NCI-H460 (cell line): ENCODE measurements at places on chromosomes 4 and X. TPM values are rescaled to one million over a fixed set of nuclear protein-coding genes. Genes with fewer than 3 reads are reported as not detected.
A peak's percentile ranks its signal among the peaks of the same experiment; 100 is the strongest.

GRCh38 chr4:77201343-77201742 lies 44.3 kb downstream of the CCNG2 start:
- DNase-seq = no peak

GRCh38 chr4:81003597-81004111 lies 26.9 kb upstream of the BMP3 start:
- DNase-seq = no peak

GRCh38 chrX:103012945-103013344 lies 51.0 kb downstream of the BEX1 start:
- no peak for DNase-seq

Gene VSIG4
- total RNA-seq = not detected in 2 replicates

GRCh38 chr4:165439981-165440380 lies 61.2 kb downstream of the CPE start:
- DNase-seq = no peak

GRCh38 chr4:80611678-80611979 lies 276.1 kb downstream of the CFAP299 start:
- DNase-seq = no peak

GRCh38 chr4:52376132-52376704 lies 282.9 kb downstream of the USP46 start:
- peak; percentile 51 for DNase-seq

GRCh38 chr4:123380728-123381716 lies 15.6 kb upstream of the SPRY1 start:
- no peak for DNase-seq

Gene MAGEB17
- total RNA-seq = not detected in 2 replicates

- DNase-seq = peak; percentile 92
Measured at GRCh38 chr4:139453371-139454110, 380 bp upstream of the RAB33B start.

DNA sequence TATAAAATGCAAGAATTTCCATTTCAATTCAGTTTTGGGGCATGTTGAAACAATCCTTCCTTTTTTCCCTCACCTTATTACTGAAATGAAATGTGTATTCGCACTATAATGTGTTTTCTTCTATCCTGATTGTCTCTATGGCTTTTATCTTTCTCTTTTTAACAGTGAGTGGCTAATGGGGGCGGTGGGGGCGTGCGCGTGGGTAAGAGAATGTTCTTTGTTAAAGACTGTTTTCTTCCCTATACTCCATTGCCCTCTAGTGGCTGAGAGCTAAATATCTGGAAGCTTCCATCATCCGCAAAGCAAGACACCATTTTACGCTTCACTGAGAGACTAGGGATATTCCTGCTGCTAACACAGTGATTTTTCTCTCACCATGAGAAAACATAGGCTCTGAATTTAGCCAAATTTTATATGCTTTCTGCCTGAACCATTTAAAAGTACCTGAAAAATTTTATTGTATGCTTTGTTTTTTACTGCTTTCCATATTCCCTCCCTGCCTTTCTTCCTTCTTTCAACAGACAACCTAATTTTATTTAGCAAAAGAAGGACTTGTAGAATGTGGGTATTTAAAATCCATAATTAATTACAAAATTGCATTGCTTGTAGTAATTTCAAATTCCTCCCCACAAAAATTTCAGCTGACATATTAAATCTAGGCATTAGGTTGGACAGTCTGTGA lies 194.0 kb downstream of the GASK1B start:
- peak; percentile 72 for DNase-seq

DNA sequence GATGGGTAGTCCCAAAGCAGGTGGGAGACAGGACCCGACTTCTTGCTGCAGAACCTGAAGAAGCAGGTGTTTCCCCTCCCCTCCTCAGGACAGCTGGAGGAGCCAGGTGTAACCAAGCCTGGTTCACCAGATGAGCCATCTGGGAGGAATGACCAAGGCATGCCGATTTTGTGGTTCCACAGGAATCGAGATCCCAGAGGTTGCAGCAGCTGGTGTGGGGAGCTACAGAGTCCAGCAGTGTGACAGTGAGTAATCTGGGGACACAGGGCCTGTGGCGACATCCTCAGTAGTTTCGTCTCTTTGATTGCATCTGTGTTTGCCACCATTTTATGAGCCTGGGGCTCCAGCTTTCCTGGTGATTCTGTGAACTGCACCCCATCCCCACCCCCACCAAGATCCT lies 2.6 kb upstream of the NDP start:
- DNase-seq = no peak

DNA sequence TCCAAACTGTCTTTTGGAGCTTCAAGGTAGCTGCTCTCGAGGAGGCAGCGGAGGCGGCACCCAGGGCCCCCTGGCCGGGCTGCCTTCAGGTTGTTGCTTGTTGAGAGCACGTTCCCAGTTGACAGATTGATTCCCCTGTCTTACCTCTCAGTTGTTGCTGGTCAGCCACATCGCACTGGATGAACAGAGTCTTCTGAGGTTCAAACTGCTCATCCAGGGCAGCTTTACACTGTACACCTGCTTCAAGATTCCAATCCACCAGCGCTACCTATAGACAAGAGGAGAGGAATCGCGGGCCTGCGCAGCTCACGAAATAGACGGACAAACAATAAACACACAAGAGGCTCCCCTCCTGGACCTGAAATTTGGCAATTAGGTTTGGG lies 497 bp downstream of the HPGD start:
- DNase-seq = no peak

GRCh38 chr4:71156616-71157015 lies 163.2 kb downstream of the DCK start:
- DNase-seq = no peak

Gene BANK1
- 0.05 and 0.12 TPM in 2 replicates for total RNA-seq

DNA sequence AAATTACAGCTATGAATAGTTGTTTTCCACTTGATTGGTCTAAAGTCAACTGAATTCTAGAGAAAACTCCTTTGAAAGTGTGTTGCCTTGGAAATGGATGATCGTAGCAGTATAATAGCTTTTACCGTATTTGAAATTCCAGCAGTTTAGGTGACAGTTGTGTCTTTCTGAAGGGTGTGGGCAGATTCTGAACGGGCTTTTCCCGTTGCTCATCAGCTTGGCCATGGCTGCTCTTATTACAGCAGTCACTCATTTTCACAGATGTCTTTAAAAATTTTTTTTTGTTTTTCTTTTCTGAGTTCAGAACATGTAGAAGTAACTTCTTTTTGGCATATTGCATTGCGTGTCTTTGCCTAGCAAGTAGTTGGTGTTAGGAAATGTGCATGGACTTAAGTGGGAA lies 69.6 kb upstream of the SLC4A4 start:
- DNase-seq = no peak

- DNase-seq = no peak
Measured at GRCh38 chr4:126552321-126552720, 1080.4 kb upstream of the INTU start.

- DNase-seq = peak; percentile 21
Measured at GRCh38 chr4:147831551-147832171, 99.8 kb downstream of the ARHGAP10 start.
